RPMI8226 (cell line): ENCODE measurements at places on chromosomes 4 and X.

GRCh38 chrX:50677789-50678188 lies 136.2 kb downstream of the SHROOM4 start:
- no peak for DNase-seq

DNA sequence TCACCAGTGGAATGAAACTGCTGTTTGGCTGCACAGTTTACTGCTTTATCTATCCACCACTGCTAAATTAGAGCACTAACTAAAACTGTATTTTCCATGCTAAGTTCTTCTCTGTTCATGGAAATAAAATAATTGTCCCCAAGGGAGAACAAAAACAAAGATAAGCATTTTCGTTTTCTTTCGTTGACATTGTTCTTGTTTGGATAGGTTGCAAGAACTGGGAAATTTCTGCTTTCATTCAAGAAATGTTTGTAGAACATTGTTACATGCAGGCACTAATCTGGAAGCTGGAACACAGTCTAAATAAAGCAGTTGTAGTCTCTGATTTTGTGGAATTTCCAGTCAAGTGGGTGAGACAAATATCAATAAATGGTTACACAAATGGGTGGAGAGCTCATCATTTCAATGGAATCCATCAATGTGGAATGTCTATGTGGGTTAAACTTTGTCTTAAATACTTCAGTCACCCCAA lies 5.8 kb upstream of the CXCL8 start:
- no peak for DNase-seq

DNA sequence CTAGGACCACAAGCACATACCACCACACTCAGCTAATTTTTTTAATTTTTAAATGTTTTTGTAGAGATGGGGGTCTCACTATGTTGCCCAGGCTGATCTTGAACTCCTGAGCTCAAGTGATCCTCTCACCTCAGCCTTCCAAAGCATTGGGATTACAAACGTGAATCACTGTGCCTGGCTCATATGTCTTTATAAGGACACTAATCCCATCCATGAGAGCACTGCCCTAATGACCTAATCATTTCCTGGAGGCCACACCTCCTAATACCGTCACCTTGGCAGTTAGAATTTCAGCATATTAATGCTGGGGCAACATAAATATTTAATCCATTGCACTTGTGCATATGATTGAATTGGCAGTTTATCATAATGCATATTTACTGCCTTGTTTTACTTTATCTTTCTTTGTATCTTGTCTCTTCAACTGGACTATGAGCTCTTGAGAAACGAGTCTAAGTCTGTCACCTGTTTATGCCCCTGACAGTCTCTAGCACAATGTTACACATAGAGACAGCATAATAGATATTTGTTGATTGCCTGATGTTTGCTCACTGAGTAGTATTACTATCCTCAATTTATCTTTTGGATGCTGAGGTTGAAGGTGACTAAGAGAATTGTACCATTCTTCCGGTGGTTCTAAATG lies 172.0 kb downstream of the AASDH start:
- DNase-seq = no peak

- DNase-seq = peak; percentile 46
Measured at GRCh38 chrX:47093248-47093647, 15.0 kb downstream of the RGN start.

DNA sequence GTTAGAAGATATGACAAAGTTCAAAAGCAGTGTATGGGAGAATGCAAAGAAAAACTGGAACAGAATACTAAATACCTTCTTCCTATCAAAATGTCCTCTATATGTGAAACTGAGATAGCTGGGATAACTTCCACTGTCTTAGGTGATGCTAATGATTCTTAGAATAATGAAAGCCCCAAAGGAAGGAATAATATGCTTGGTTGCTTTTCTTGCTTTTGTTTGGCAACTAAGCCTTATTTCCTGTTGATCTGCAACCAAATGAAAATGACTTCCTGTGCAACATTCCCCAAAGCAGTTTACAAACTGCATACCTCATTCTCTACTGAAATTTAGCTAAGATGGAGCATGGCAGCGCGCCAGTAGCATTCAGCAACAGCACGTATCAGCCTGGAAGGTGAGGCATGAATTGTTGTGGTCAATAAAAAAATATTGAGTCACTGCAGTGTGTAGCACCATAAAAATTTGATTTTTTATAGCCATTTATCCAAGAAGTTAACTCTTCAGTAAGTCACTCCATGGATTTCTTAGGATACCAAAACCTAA lies 18.7 kb downstream of the NDNF start:
- DNase-seq = peak; percentile 9

DNA sequence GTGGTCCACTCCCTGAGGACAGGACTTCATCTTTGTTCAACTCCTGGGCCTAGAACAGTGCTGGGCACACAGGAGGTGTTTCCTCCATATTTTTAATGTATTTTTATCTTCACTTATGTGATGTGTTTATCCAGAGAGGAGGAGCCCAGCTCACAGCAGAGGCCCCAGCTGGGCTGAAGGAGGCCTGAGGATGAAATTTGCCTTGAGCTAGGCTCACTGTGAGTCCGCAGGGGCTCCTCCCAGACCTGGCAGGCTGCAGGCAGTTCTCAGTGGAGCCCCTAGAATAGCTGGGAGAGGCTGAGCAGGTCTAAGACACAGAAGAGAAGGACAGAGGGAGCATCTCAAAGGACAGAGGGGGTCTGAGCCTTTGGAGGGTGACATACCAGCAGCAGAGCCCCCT lies 26.8 kb downstream of the C4orf50 start:
- no peak for DNase-seq

DNA sequence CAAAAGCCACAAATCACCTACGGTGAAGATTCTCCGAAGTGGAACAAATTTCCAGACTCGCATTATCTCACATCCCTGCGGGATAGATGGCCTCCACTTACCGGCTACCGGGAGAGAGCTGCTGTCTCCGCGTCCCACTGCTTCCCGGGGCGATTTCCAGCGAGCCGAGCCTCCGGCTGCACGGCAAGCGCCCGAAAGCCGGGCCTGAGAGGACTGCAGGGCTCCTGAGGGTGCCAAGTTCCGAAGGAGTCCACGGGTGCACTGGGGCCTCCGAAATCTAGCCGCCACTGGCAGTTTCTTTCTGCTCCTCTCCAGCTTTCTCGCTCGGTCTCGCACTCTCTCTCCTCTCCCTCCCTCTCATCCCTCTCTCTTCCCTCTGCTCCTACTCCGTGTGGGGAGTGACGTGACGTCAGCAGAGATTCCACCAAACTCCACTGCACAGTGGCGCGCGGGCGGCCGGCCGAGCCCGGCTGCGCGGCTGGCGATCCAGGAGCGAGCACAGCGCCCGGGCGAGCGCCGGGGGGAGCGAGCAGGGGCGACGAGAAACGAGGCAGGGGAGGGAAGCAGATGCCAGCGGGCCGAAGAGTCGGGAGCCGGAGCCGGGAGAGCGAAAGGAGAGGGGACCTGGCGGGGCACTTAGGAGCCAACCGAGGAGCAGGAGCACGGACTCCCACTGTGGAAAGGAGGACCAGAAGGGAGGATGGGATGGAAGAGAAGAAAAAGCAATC lies 14.0 kb upstream of the PITX2 start:
- no peak for DNase-seq

GRCh38 chr4:37780444-37781130 lies 45.9 kb upstream of the PGM2 start:
- no peak for DNase-seq

DNA sequence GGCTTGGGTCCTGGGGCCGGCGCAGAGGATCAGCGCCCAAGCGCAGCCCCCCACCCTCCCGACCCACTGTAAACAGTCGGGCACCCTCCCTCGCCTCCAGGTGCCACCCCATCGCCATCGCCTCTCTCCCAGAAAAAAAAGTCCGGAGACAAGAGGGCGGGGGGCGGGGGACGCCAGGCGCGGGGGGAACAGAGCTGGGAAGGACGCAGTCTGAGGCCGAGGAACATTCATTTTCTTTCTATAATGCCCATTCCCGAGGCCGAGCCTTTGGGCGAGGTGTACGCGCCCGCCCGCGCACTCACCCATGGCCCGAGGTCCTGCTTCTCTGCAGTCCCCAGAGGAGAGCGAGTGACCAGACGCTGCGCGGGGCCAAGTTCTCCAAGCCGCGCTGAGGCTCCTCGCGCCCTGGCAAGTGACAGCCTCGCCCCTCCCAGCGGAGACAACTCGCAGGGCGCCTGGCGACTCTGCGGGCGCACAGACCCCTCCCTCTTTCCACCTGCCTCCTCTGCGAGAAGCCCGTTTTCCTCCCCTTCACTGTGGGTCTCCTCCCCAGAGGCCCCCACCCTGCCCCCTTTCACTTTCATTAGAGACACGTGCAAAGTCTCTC lies 63.5 kb upstream of the WDR17 start:
- DNase-seq = peak; percentile 3

DNA sequence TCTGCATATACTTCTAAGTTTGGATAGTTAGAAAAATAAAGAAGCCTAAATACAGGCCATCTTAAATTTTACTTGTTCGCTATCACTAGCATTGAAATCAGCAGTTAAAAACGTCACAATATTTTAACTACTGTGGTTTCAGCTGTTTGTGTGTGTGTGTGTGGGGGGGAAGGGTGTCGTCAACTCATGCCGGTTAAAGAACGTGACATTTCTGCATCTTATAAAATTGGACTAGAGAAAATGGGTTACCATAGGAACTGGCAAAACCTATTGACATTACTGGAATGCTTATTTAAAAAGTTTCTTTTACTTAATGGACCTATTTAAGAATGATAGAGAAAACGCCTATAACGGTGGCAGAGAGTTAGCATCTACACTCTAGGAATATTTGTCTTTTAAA lies 1.2 kb upstream of the CNKSR2 start:
- no peak for DNase-seq

- DNase-seq = no peak
Measured at GRCh38 chrX:138929926-138930582, 218.5 kb upstream of the FGF13 start.

DNA sequence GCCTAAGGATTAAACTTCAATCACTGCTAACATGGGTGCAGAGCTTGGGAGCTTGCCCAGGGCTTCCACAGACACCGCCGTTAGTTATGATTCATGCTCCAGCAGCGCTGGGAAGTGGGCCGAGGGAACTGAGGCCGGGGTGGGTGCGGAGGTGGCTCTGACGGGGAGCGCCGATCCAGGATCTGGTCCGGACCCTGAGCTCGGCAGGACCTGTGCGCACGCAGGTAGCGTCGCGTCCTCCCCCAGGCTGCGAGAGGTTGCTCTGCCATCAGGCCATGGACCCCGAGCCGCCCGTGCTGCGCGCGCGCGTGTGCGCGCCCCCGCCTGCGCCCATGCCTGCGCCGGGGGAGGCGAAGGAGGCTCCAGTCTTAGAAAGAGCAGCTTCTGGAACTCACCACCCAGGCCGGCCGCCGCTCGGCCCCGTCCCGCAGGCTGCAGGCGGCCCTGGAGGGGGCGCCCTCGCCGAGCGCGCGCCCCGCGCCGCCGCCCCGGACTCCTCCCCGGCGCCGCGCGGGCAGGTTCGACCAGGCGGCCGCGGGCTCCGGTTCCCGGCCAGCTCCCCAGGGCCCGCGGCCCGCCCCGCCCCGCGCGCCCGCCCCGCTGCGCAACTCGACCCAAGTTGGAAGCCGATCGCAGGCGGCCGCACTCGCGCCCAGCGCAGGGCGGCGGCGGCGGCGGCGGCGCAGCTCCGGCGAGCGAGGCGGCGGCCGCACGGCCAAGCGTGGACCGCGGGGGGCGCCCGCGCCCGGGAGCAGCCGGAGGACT lies 732 bp upstream of the ADRA2C start:
- no peak for DNase-seq

DNA sequence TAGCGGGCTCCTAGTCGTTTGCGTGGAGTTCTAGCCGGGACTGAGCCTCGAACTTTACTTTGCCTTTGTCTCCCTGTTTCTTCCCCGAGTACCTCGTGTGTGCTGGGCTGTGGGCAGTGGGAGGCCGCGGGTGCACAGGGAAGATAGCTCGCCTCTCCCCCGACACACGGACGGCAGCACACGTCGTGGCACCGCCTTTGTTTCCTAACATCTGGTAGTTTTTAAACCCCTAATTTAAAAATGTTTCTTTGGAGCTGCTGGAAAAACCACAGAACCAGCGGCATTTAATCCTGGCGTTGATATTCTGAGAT lies 866 bp downstream of the RBM46 start:
- no peak for DNase-seq

- DNase-seq = peak; percentile 13
Measured at GRCh38 chrX:135973025-135973547, 702 bp downstream of the MMGT1 start.

- DNase-seq = no peak
Measured at GRCh38 chr4:176383273-176384077, 63.7 kb downstream of the SPCS3 start.

DNA sequence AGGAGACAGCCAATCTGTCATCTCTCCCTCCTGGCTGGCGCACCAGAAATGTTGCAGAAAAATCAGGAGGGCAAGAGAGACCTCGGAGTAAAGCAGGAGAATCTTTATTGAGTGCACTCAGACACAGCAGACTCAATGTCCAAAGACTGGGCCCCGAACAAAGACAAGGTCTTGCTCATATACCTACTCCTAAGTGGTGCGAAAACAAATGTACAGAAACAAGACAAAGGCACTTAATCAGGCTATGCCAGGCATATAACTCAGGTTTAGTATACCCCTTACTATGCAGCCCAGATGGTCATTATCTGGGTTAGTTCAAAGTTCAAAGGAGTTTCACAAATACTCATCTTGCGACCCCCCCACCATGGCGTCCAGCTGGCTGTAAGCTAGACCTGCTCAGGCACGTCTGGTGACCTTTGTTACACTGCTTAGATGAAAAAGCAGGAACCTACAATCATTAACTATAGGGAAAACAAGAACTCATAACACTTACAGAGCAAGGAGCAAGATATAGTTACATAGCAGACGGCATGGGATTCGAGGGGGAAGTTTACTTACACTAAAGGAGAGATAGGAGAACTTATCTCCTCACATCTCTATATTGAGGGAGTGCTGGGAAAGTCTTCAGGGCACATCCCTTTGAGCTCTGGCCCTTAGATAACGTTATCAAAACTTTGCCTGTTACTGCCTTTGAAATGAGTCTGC lies 27.5 kb downstream of the SULT1E1 start:
- no peak for DNase-seq

DNA sequence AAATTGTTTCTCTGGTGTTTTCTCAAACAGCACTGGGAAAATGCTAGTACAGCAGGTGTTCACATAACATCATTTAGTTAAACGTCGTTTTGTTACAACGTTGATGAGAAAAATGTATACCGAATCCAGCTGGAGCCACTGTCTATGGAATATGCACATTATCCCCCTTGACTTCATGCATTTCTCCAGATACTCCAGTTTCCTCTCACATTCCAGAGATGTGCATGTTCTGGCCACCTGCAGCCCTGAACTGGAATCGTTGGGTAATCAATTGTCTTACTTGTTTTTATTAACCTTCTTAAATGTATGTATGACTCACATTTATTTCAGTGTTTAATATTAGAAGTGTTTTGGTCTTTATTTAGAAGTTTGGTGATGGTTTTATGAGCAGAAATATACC lies 18.4 kb upstream of the ODAM start:
- no peak for DNase-seq

- no peak for DNase-seq
Measured at GRCh38 chr4:101835121-101835904, 44.8 kb downstream of the BANK1 start.

- DNase-seq = no peak
Measured at GRCh38 chrX:102720237-102721168, at the start of gene GPRASP3. Gene GPRASP3 (plus strand): TSS chrX:102720743. CDS start chrX:102748996, 28,253 bp downstream.
